Activated naive CD4-positive, alpha-beta T cell treated with anti-CD3 and anti-CD28 coated beads, Interleukin-2, amount 50 U/mL, for 72 hours (primary cell): ENCODE measurements at places on chromosomes 13 and 19. TPM values are rescaled to one million over a fixed set of nuclear protein-coding genes. Genes with fewer than 3 reads are reported as not detected.

GRCh38 chr13:52070929-52071523 lies 46.5 kb downstream of the UTP14C start:
- DNase-seq: no peak

The C2CD4C gene
- not detected for total RNA-seq

The MISP3 gene
- 4.2 TPM for total RNA-seq

- DNase-seq: no peak
Measured at GRCh38 chr19:53882391-53883050, 524 bp downstream of the PRKCG start.

The PCDH20 gene
- not detected for total RNA-seq

The CABP5 gene
- not detected for total RNA-seq

The SMIM44 gene
- not detected for total RNA-seq

- DNase-seq: no peak
Measured at GRCh38 chr13:26752671-26753070, 7.9 kb downstream of the GPR12 start.

- DNase-seq: no peak
Measured at GRCh38 chr13:30053939-30054338, 203.5 kb upstream of the UBL3 start.

The KIR3DL1 gene
- 0.18 TPM for total RNA-seq

DNA sequence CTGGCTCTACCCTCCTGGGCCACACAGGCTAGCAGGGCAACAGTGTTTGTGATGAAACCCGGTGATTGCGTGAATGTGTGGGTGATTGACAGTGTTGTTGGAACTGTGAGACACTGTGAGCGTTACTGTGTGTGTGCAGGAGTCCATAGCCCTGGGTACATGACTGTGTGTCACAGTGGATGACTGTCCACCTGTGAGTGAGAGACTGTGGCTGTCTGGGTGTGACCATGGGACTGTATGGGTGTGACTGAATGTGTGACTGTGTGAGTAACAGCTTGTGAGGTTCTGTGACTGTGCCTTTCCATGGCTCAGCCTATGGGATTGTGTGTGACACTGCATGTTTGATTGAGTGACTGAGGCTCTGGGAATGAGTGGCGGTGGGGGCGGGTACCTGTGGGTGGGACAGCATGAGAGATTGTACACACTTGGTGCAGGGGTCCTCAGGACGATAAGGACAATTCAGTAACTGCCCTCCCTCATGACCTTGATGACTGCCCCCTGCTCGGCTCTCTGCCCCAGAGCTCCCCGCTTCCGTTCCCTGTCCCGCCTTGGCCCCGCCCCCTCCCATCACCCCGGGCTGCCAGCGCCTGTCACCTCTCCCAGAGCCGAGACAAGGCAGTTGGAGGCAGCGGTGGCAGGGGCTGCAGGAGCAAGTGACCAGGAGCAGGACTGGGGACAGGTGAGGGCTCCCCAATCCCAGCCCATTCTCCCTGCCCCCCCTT lies at the start of gene GIPR:
GIPR (plus strand) TSS at position 602 of the 722 bp plus-strand sequence. CDS start 1,300 bp downstream, outside the sequence.
- peak; percentile 79 for DNase-seq

GRCh38 chr19:54473071-54473891 lies at the start of gene CDC42EP5:
Gene CDC42EP5 (minus strand): TSS chr19:54473296. CDS start chr19:54465547, 7,749 bp downstream.
- no peak for DNase-seq

The OR2Z1 gene
- total RNA-seq: not detected

The ERICH6B gene
- not detected for total RNA-seq

The NEK5 gene
- total RNA-seq: 0.14 TPM

The CYP4F11 gene
- not detected for total RNA-seq

The GJA3 gene
- 0.45 TPM for total RNA-seq

The SLC7A1 gene
- 63.8 TPM for total RNA-seq

The RPL36 gene
- 1,044 TPM for total RNA-seq

The ZNF850 gene
- 40.7 TPM for total RNA-seq

The NOTCH3 gene
- not detected for total RNA-seq

The KCNN1 gene
- total RNA-seq: 0.36 TPM

- no peak for DNase-seq
Measured at GRCh38 chr13:23292586-23292985, 111.8 kb downstream of the SGCG start.

DNA sequence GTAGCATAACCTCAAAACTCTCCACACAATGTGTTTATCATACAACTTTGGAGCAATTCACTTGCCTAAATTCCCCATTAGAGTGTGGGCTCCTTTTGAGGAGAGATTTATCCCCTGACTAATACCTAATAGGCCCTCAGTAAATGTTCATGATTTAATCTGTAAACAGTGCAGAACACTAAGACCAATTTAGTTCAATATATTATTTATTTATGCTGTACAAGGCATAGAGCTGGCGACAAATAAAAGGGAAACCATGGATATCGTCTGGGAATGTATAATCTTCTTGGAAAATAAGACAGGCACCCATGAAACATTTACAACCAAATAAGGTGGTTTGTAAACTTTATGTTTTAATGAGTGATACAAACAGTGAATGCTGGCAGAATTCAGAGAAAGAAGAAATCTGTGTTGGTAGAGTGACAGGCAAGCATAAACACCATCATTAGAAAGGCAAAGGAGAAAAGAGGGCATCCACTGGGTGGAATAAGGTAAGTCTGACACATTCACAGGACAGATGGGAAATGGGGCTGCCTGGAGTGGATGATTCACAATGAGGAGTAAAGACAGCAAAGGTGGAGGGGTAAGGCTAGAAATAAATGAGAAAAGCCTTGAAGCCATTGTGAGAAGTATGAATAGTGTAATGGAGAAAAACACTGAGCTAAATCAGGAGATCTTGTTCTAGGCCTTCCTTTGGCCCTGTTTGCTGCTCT lies 106.1 kb upstream of the MIR17HG start:
- no peak for DNase-seq

- no peak for DNase-seq
Measured at GRCh38 chr13:50677258-50677657, 166.2 kb downstream of the DLEU7 start.

The LMTK3 gene
- total RNA-seq: 2.9 TPM

The ODAD3 gene
- total RNA-seq: 0.95 TPM

The LHB gene
- total RNA-seq: not detected

The MUC16 gene
- total RNA-seq: 0.02 TPM

The ZNF726 gene
- 15.7 TPM for total RNA-seq

GRCh38 chr13:89307278-89307677 lies 1636.1 kb downstream of the SLITRK5 start:
- no peak for DNase-seq

DNA sequence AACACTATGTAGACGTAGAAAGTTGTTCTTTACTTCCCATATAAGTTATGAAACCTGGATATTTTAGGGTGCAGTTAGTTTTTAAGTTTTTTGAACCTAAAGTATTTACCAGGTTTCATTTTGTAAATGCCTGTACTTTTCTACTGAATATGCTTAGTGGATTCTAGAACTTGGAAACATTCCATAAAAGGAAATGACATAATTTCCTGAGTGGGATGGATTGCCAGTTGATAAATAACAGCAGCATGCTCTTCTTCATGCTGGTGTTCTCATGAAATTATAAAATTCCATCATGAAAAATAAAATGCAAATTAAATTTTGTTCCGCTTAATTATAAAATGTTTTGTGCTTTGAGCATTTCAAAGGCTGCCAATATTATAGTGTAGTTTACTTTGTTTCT lies 362.2 kb upstream of the PCDH20 start:
- DNase-seq: no peak

The ZNF616 gene
- 9.6 TPM for total RNA-seq

DNA sequence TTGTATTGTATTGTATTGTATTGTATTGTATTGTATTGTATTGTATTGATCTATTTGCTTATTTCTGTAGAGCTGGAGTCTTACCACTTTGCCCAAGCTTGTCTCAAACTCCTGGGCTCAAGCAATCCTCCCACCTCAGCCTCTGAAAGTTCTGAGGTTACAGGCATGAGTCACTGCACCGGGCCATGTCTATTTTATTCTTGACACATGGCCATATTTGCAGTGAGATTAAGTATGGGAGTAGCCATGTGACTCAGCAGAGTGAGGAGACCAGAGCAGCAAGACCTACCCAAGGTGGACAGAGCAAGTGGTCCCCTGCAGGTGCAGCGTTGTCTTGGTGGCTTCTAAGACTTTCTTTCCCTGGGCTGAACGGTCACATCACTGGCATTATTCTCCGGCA lies 49.1 kb upstream of the UBAC2 start:
- DNase-seq: peak; percentile 34

DNA sequence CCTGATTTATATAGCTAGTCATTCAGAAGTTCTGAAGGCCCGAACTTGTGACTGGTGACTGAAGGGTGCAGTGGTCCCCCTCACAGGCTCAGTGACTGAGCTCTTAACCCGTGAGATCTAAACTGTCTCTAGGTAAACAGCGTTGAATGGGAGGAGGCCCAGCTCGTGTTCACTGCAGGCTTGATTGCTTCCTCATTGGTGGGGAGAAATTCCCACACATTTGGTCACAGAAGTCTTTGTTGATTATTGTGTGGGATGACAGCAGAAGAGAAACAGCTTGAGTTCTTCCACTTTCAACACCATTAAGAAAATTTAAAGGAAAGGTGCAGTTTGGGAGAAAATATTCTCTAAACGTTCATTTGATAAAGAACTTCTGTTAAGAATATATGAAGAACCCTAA lies 1178.0 kb downstream of the UQCRFS1 start:
- no peak for DNase-seq

The AKAP8 gene
- 51.4 TPM for total RNA-seq

- DNase-seq: no peak
Measured at GRCh38 chr19:38676023-38676877, 28.8 kb downstream of the ACTN4 start.

GRCh38 chr19:53394974-53395839 lies at the start of gene ZNF765:
Gene ZNF765 (plus strand): TSS chr19:53395149. CDS start chr19:53398016, 2,867 bp downstream.
- peak; percentile 97 for DNase-seq

The WDR83 gene
- 21.8 TPM for total RNA-seq

DNA sequence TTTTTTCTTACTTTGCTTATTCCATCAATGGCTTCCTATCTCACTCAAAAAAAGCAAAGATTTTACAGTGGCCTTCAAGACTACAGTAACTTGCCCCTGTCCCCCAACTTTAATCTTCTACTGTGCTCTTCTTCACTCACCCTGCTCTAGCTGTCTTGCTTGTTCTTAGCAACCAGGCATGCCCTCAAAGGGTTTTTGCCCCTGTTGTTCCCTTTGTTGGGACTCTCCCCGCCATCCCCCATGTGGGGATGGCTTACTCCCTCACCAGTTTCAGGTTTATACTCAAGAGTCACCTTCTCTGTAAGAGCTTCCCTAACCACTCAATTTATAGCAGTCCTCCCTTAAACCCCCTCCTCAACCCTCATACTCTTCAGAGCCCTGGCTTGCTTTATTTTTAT lies 5.4 kb downstream of the MTMR6 start:
- DNase-seq: no peak

- DNase-seq: no peak
Measured at GRCh38 chr13:47437406-47437805, 540.6 kb upstream of the HTR2A start.

DNA sequence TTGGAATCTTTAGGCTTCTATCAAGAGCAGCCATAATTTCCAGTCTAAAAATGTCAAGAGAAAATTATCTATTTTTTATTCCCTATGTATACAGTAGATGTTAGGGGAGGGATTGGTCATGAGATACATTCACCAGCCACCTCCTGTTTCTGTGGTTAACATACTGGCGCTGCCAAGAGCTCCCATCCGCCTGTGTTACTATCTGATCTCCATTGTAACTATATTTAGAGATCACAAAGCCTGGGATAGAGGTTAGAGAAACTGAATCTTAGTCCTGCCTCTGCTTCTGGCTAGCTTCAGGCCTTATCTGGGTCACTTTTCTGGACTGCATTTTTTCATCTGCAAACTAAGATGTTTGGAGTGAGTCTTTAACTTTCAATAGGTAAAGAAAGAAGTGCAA lies 46.3 kb downstream of the POLR1D start:
- no peak for DNase-seq

The FAM32A gene
- 53.2 TPM for total RNA-seq

DNA sequence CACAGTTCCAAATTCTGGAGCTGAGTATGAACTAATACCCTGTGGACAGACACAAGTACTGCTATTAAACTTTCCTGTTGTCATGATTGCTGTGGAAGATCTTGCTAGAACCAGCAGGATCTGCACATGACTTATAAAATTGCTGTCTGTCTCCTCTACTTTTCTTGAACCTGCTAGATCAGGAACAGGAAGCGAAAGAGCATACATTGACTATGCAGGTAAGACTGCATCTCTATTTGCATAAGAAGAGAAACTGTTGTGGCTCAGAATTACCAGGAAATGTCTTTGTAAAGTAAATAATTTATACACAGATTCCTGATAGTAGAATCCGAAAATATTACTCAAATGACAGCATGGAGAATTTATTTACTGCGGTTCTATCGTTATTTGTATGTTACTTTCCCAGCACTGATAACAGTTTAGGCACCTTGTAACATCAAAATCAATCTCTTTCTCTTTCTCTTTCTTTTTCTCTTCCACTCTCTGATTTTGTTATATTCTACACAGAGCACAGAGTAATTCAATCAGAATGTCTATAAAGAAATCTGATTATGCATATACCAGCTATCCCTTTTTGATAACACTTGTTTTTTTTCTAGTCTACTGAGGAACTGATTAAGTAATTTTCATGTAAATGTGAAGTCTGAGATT lies 226.5 kb downstream of the MYO16 start:
- no peak for DNase-seq

The CCDC70 gene
- total RNA-seq: not detected

DNA sequence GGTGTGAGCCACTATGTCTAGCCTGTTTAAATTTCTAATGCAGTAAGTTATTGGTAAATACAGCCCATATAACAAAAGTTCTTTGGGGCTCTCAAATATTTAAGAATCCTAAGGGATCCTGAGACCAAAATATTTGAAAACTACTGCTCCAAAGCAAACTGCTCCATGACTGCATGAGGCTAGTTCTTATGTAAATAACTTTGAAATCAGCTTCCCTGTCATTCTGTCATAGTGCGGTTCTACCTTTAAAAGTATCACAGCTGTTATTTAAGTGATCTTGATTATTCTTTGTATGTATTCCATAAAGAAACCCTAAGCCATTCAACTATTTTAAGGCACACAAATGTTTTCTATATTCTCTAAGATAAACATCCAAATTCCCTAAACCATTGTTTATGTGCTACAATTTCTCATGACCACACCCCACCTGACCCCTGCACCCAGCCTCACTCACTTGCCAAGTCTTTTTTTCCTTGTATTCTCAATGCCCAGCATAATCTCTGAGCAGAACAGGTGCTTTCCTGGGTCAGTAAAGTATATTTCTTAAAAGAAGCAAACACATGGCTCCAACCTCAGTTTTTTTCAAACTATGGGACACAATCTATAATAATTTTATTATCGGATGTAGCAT lies 146.6 kb downstream of the RNF17 start:
- no peak for DNase-seq

- DNase-seq: no peak
Measured at GRCh38 chr13:70087247-70087646, 20.4 kb upstream of the ATXN8OS start.

- no peak for DNase-seq
Measured at GRCh38 chr13:98059276-98059675, 83.6 kb upstream of the FARP1 start.

The DCLK1 gene
- total RNA-seq: not detected

- no peak for DNase-seq
Measured at GRCh38 chr13:78960881-78961280, 301.9 kb upstream of the OBI1 start.
